Stimulated activated CD4-positive, alpha-beta T cell treated with anti-CD3 and anti-CD28 coated beads, Interleukin-4, amount 100 ng/mL, for 24 hours (primary cell): ENCODE measurements at places on chromosomes 13 and 19.
A peak's percentile ranks its signal among the peaks of the same experiment; 100 is the strongest.

DNA sequence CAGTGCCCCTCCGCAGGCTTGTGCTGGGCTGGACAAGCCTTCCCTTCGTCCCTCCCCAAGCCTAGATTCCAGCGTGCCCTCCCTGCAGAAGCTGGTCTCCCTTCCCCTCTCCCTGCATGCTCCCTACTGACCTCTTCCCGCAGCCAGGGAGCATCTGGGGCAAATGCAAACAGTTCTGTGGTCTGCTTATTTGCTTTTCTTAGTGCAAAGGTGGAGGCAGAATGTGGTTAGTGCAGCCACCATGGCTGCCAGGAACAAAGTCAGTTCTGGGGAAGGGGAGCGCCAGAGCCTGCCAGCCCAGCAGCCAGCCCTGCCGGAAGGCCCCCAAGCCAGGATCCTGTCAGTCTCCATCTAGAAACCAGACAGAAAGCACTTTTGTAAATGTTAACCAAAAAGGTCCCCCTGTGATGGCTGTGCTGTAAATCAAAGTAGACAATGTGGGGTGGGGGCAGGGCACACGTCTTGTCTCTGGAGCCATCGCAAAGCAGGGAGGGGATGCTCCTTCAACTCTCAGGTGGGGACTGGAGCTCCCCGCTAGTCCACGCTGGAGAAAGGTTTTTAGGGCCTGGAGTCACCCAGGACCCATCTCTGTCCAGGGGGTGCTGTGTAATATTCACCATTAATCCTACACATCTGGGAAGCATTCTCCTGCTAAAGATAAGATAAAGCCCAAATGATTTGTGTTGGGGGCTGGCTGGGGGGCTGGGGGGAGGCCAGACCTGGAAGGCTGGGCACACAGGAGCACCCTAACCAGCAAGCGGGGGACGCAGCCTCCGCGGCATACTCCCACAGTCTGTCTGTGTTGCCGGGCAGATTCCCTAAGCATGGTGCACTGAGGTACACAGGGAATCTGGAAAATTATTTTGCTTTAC is 30.9 kb downstream of the SERP2 start:
- no peak for DNase-seq

DNA sequence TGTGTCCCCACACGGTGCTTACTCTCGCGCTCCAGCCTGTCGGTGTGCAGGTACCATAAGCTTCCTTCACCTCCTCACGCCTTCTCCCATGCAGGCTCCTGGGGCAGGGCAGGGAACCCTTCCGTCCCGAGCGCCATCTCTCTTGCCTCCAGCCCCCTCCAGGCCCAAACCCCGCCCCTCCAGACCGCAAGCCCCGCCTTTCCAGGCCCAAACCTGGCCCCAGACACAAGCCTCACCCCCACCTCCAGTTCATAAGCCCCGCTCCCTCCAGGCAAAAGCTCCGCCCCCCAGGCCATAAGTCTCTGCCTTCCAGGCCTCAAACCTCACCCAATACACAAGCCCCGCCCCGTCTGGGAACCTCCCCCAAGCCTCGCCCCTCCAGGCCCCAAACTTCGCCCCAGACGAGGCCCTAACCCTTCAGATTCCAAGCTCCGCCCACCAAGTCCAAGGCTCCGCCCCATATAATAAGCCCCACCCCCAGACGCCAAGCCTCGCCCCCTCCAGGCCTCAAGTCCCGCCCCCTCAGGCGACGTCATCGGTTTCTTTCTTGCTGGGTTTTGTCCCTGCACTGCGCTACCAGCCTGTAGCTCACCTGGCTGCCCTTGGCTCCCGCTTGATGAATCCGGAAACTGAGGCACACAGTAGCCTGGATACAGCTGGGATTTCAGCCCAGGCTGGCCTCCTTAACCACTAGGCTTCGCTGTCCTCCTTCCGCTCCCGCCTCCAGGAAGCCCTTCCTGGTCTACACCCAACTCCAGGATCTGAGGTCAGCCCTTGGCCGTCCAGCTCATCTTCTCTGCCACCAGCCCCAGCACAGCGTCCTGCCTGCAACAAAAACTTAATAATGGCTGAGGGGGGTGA is 16.1 kb downstream of the MKNK2 start:
- DNase-seq, result peak; percentile 65

GRCh38 chr13:21833921-21834320 is 163.0 kb downstream of the FGF9 start:
- DNase-seq, result no peak

DNA sequence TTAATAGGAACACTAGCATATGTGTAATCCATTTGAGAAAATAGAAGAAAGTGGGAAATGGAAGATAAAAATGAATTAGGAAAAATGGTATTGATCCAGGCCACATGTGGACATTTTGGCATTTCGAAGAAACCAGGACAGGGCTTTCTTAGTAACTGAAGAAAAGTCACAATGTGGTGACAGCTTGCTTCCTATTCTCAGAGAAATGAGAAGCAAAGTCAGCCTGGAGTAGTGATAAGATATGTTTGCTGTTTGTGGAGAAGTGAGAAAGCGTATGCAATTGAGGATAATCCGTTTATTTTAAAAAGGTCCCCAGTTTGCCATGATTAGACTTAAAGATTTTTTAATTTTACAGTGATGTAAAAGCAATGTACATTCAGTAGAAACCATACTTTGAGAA is 127.9 kb downstream of the SLITRK6 start:
- DNase-seq, result no peak

DNA sequence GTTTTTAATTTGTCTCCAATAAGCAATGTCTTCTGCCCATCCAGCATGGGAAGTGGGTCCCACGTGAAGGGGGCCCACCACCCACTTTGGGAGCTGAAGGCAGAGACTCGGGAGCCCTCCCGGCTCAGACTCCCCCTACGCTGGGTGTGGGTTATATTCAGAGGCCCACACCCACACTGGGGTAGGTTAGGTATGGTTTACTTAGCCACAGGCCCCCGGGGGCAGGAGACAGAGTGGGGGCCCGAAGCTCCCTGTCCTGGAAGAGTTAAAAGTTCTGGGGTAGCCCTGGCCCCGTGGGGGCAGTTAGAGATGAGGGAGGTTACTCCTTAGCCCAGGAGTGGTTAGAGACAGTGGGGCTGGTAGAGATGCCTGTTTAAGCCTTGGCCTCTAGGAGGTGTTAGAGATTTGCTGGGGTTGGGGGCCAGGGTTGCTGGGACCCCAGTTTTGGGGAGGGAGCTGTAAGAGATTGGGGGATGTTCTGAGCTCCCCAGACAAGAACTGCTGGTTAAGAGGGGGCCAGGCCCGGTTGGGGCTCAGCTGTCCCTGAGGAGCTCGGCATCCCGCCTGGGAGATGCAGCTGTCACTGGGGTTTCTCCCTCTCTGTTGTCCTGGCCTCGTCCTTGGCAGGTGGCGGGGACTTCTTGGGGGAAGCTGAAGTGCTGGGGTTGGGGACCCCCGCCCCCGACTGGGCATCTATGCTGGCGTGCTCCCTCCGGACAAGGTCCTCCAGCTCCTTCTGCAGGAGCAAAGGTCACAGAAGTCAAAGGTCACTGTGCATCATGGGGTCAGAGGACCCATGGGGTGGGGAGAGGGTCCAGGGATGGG is 712 bp upstream of the RINL start:
- no peak for DNase-seq

DNA sequence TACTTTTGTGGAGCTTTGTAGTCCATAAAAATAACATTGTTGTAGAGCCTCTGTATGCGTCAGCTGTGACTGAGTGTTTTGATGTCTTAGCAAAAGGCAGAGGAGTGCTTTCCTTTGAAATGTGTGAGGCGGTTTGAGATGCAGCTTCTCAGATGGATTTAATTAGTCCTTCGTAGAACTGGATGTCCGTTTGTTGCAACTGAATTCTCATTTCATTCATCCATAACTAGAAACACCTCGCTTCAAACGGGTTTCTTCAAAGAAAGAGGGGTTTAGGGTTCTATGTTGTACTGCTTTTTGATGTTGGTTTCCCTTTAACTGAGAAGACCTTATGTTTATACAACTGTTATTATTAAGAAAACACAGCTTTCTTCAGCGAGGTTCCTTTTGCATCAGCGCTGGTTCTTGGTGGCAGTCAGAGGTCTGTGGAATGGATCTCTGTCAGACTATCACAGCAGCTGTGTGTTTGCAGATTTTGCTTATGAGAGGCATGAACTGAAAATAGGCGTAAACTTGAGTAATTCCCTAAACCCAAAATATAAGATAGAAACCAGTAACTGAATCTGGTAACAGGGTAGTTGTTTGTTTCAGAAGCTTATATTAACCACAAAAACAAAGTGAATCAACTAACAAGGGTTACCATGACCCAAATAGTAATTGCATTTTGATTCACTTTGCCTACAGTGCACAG is 194.4 kb downstream of the GGACT start:
- peak; percentile 20 for DNase-seq

GRCh38 chr19:7831452-7831851 is 1.4 kb downstream of the EVI5L start:
- no peak for DNase-seq

DNA sequence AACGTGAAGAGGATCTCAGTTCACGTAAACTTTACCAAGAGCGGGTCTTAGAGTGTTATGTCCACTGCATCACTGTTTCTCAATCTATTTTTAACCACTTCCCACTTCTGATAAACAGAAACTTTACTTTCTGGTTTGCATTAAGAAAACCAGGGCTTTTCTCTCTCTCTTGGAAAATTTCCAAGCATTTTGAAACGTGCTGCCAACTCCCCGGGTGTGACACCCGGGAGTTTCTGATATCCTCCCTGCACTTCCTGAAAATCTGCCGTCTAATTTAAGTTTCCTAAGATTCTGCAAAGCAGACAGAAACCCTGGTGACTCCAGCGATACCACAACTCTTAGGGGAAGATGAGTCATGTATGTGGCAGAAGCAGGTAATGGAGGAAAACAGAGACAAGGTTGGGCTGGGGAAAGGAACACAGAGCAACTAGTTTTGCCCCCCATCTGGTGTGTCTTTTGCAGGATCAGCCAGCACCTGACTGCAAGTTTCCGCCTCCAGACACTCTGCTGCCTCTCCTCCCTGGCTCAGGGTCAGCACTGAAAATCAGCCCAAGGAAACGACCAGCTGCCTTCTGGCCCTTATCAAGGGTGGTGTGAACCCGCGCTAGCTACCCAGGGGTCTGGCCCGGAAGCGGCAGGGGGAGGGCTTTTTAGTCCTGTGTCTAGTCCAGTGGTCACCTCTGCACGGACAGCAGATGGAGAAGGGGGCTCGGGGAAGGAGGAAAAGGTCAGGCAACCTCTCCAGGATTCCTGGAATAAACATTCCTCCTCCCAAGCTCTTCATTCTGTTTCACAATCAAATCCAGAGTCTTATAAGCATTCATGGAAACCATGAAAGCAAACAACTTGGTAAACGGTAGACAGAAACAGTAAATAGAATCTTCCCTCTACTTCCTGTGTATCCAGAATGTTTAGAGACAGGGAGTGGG is 11.3 kb upstream of the FFAR2 start:
- peak; percentile 31 for DNase-seq

- no peak for DNase-seq
These were observed 57.9 kb downstream of the THSD1 start for GRCh38 chr13:52348071-52348470.

DNA sequence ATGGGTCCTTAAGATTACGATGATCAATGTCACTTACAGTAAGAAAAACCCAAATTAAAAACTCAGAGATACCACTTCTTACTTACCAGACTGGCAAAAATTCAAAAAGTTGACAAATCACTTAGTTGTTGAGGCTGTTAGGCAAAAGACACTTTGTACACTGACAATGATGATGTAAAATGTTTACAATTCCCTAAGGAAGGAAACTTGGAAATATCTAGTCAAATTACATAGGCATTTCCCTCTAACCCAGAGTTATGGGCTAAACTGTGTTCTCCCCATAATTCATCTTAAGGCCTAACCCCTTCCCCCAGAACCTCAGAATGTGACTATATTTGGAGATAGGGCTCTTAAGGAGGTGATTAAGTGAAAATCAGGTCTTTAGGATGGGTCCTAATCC is 12.0 kb downstream of the TGDS start:
- DNase-seq, result no peak

DNA sequence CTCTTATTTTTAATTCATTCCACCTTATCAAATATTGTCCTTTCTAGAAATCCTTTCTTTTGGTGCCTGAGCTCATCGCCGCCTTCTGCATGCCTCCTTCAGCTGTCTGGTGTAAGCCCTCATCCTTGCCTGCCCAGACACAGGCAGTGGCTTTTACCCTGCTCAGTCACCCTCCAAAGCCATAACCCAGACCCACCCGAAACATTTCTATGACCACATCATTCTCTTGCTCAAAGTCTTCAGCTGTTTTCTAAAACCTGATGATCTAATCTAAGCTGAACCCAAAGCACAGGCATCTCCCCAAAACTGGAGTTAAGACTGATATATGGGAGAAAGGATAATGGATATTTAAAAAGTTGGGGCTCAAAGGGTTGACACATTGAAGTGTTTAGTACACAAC is 753.7 kb upstream of the SGCG start:
- DNase-seq, result no peak

GRCh38 chr13:105491345-105491744 is 1044.1 kb downstream of the EFNB2 start:
- DNase-seq, result no peak

GRCh38 chr13:44267980-44268379 is 105.6 kb upstream of the SERP2 start:
- DNase-seq, result no peak

DNA sequence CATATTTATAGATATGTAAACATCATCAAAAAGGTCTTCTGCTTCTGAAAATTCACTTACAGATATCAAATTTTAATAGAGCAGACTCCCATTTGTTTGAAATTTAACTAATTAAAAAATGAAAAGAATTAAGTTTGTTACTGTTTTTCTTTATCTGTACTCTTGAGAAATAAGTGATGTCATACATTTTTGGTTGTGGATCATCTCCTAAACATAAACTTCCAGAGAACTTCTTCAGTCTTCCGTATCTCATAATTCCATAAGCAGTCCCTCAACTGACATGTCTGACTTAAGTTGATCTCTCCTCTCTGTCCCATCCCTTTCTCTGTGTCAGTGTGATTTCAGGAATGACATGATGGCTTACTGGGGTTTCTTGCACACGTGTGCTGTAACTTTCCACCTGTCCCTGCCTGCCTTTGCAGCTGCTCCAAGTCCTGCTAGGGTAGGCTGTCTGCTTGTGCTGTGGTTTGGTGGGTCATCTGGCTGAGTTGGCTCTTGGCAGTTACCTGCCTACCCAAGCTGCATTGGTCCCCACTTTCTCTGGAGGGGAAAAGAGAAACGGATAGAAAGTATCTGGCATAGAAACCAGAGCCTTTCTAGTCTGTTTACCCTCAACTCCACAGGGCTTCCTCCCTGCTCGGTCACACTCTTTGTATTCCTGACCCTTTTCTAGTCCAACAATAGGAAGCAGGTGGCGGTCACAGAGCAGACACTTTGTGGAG is 127.1 kb downstream of the GGACT start:
- no peak for DNase-seq

GRCh38 chr19:48433337-48433736 is 12.4 kb upstream of the GRWD1 start:
- no peak for DNase-seq

GRCh38 chr19:48196933-48197665 is 26.6 kb downstream of the ZSWIM9 start:
- no peak for DNase-seq

DNA sequence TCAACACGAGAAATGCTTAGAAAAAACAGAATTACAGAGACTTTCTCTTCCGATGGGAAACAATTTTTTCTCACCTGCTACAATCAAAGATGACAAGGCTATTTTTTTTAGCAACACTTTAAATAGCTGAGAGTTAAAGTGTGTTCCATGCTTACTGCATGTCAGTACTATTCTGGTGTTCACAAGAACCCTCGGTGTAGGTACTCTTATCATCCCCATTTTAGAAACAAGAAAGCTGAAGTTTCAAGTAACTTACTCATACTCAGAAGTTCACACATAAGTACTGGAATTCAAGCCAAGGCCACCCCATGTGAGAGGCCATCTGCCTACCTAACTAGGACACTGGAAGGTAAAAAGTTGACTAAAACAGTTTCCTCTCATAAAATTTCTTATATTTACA is 9.0 kb upstream of the TNFRSF19 start:
- DNase-seq, result no peak

- DNase-seq, result no peak
These were observed 218.4 kb downstream of the B3GLCT start for GRCh38 chr13:31418186-31418585.
